ENCODE measurements at places on chromosomes 1 and 21.

DNA sequence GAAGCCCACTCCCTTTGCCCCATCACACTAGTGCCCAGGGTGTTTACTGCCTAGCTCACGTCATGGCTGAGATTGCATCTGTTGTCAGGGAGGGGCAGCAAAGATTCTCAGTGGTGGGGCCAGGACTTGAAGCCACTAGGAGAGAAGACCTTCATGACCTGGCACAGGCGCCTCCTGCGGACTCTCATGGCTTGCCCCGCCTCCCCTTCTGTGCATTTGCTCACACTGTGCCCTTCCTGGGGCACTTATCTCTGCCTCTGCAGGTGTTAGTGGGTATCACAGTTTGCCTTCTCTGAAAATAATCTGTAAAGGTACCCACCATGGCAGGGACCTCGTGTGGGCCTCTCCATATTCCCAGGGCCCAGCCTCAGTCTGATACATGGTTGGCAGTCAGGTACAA, 20.1 kb downstream of the PTPRU start:
- DNase-seq = no peak

DNA sequence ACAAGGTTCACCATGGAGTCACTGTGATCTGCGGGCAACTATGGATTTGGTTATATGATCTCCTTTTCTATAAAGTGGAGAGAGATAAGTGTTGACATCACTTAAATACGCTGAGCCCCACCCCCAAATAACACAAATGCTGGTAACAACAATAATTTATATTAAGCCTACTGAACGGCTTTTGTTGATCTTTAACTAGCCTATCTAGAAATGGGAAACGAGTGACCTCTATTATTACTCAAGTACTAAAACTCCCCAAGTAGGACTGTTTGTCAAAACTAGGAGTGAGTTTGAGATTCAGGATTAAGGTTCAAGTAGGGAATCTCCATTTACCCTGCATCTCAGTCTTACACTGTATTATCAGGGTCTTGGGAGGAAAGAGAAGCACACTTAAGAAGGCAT, 52.2 kb downstream of the MAP3K7CL start:
- DNase-seq = no peak

DNA sequence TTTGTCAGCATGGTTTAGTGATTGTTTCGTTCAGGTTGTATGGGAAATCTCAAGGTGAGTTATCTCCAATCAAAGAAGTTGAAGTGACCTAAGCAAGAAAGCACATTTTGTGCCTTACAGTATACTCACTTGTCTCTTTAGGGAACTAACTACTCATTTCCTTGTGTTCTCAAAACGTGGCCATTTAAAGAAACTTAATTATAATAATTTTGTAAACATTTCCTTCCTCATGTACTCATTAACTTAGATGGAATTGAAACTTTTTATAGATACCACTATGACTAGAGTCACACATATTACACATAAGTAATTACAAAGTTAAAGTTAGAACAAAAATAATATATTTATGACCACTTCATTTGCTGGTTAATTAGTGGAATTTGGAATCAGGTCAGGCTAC, 552.6 kb downstream of the MRPL39 start:
- no peak for DNase-seq

DNA sequence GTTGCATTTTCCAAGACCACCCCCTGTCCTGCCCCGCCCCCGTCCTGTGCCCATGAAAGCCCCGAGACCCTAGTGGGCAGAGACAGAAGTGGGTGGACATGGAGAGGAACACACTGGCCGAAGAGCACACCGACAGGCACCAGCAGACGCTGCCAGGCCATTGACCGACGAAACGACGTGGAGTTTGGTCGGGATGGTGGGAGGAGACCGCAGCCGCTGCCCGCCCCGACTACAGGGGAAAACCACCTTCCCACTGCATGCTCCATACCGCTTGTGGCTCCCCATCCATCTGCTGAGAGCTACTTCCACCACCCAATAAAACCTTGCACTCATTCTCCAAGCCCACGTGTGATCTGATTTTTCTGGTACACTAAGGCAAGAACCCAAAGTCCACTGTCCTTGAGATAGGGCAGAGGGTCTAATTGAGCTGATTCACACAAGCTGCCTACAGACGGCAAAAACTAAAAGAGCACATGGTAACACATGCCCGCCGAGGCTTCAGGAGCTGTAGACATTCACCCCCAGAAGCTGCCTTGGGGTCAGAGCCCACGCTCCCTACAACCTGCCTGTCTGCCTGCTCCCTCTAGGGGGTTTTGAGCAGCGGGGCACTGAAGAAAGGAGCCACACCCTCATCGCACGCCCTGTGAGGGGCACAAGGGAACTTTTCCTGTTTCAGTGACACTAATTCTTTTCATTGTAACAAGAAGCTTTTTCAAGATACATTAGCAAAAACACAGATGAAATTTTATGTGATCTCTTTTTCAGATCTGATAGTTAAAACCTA, 81.2 kb upstream of the RAB3GAP2 start:
- no peak for DNase-seq

DNA sequence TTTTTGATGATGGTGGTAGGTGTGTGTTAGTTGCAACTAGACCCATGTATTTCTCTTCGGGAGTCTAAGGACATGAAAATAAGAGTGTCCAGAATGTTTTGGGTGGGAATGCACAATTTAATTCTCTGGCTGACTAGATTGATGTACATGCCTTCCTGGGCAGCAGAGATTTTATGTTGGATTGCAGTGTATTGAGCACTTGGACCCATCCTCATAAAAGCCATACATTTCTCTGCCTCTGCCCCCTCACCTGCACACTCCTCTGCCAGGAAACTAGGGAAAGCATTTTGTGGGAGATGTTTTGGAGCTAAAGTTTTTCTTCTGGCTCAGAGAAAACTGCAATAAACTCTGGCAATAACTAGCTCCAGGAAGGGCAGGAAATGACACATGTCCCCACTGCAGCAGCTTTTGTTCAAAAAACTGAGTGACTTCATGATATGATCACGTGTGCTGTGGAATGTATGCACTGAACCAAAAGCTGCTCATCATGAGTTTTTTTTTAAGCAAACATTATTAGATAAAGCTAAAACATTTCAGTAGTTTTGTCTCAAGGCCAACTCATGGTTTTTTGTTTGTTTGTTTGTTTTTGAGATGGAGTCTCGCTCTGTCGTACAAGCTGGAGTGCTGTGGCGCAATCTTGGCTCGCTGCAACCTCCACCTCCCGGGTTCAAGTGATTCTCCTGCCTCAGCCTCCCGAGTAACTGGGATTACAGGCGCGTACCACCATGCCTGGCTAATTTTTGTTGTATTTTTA, 17.6 kb downstream of the RIT1 start:
- peak; percentile 85 for DNase-seq

DNA sequence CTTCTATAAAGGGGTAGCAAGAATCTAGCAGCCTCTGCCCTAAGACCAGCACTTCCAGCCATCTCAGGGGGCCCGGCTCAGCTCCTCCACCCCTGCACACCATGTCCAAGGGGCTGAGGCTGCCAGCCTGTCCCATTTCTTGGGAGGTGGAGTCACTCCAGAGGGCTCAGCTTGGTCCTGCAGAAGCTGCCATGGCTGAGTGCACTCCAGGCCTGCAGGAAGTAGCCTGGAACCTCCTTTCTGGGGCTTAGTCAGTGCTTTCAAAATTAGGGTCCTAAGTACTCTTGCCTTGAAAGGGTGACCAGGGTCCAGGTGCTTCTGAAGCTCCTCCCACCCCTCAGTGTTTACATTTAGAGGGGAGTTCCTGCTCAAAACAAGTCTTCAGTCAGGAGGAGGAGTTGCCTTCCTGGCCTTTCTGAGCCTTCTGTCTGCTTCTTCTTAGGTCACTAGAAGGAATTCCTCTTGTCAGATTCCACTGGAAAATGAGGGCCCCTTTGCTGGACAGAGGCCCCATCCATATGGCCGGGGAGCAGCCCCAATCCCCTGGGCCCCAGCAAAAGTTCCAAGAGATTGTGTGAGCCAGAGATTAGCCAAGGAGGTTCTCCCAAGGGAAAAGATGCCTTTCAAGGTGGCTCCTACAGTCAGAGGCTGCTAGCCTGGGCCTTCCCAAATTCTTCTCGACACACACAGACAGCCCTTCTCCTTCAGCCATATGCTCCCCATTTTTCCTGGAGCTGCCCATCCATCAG, 128.1 kb upstream of the VAMP3 start:
- no peak for DNase-seq

GRCh38 chr1:77543822-77544448, 138.5 kb downstream of the ZZZ3 start:
- no peak for DNase-seq

DNA sequence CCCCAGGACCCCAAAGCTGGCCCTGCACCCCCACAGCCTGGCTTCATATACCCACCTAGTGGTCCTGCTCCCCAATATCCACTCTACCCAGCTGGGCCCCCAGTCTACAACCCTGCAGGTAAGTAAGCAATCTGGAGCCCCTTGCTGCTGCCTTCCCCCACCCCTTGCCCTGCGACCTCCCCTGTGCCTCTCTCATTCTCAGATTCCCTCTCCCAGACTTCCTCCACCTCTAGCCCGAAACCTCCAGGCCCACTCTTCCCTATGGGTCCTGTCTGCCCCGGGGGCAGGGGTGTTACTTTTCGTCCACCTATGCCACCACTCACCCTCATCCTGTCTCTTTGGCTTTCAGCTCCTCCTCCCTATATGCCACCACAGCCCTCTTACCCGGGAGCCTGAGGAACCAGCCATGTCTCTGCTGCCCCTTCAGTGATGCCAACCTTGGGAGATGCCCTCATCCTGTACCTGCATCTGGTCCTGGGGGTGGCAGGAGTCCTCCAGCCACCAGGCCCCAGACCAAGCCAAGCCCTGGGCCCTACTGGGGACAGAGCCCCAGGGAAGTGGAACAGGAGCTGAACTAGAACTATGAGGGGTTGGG, 2.9 kb downstream of the SHISA4 start:
- no peak for DNase-seq

- peak; percentile 3 for DNase-seq
Measured at GRCh38 chr1:57889676-57890320, 465.9 kb upstream of the DAB1 start.

DNA sequence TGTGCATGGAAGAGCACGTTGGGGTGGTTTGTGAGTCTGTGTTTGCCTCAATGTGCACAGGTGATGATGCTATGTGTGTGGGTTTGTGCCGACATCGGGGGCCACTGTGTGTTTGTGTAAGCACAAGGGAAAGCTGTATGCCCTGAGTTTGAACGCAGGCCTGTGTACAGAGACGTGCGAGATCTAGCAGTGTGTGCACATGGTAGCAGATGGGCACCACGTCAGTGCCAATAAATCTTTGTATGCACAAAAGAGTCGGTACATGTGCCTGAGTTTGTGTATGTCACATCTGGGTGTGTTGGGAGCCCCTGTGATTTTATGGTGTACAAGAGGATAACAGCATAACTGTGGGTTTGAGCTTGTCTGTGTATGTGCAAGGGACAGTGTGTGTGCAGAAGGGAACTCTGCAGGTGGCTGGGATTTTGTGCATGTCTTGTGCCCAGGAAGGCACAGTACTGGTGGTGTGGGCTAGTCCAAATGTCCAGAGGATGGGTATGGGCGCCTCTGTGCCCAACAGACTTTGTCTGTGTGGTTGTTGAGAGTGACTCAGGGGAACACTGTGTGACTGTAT, 32.0 kb upstream of the WASF2 start:
- DNase-seq = no peak

DNA sequence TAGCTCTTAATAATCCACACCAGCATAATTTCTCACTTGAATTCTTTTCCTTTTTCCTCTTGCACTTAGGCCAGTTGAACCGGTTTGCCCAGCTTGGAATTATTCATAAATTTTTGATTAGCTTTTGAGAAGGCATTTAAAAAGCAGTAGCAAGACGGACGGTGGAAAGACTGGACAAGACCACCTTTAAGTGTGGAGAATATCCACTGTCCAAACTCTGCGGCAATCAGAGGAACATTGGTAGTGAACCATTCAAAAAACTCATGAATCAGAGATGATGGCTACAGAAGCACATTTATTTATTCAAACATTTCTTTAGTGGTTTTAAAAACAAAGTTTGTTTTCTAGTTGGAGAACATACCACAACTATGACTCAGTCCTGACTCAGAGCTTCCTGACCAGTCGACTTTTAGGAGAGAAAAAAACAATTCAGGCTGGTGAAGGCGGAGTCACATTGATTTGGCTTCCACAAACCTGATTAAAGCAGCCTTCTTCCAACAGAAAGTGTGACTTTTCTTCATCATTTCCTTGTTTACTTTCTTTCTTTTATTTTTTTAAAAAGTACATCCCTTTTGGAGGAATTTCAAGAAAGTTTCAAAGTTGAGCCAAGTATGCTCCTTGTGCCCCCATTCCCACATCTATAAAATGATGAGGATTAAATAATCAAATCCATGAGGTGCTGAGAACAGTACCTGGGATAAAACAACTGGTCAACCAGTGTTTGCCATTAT, 128.8 kb downstream of the ADSS2 start:
- DNase-seq = peak; percentile 90

DNA sequence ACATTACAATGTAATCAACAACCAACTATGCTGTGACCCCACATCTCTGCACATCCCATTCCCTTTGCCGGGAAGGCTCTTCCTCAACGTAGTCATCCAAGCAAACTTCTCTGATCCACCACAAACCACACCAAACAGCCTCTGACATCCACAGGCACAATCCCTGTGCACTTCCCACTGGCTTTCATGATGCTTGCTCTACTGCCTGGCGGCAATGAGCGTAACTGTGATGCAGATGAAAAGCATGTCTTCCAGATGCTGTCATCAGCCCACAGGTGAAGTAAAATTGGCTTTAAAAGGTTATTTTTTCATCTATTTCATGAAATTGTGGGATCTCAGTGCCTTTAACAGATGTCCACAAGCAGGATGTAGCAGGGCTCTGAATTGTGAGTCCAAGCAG, 635.2 kb downstream of the SMYD3 start:
- DNase-seq = peak; percentile 72

GRCh38 chr21:45542242-45542666, at the start of gene SLC19A1:
Gene SLC19A1 (minus strand): TSS chr21:45542440. CDS start chr21:45537959, 4,481 bp downstream.
- DNase-seq = peak; percentile 24

DNA sequence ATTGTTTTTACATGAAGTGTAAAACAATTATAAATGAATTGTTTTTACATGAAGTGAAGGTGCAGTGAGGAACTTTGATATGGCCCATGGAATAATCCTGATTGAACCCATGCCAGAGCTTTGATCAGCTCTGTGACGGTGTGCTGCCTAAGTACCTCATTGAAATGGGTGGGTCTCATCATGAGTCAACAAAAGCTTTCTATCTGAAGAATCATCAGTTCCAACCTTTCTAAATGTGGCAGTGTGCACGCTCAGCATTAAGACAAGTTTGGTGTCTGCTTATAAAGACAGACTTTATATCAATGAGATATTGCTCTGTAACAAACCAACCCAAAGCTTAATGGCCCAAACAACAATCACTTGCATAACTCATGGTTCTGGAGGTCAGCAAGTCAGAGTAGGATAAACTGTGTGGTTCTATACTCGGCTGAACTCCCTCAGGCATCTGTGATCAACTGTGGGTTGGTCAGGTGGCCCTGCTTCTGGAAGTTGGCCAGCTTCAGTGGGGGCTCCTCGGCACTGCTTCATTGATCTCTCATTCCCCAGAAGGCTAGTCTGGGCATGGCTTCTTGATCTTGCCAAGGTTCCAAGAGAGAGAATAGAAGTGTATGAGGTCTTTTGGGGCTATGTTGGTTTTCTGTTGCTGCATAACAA, 258.0 kb downstream of the LTN1 start:
- DNase-seq = no peak

DNA sequence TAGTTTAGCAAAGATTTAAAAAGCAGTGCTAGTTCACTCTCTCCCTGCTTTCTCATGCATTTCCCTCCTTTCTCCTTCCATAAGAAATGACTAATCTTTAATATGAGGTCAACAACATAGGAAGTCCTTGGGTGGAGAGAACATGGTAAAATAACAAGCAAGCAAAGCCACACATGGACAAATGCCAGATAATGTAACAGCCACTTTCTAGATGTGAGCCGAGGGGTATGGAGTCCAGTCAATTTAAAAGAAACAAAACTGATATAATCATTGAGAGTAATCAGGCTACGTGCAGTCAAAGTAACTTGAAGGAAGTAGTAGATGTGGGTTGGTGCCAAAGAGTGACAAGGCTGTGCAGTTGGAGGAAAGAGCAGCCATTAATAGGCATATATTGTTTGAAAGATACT, 69.6 kb downstream of the DUSP10 start:
- no peak for DNase-seq
